HFFc6 (cell line): ENCODE measurements at places on chromosomes 6 and 20. TPM values are rescaled to one million over a fixed set of nuclear protein-coding genes. Genes with fewer than 3 reads are reported as not detected.

GRCh38 chr20:53390770-53391169 is 202.9 kb downstream of the ZNF217 start:
- H3K4me3 ChIP-seq: no peak overlapping the region
- H3K36me3 ChIP-seq: no peaks in the 10 kb centered on the region

Gene SLC52A3
- not detected in 2 replicates for total RNA-seq

Gene GHRH
- total RNA-seq: not detected in 3 replicates

GRCh38 chr6:55913228-55914195 is 38.1 kb upstream of the BMP5 start:
- H3K4me1 ChIP-seq: peaks cover 24% of the 10 kb centered on the region
- no peak for DNase-seq
- peaks cover 2% of the 10 kb centered on the region; the same call in 1 of the 2 replicates for H3K27me3 ChIP-seq
- no peak overlapping the region for H3K27ac ChIP-seq

DNA sequence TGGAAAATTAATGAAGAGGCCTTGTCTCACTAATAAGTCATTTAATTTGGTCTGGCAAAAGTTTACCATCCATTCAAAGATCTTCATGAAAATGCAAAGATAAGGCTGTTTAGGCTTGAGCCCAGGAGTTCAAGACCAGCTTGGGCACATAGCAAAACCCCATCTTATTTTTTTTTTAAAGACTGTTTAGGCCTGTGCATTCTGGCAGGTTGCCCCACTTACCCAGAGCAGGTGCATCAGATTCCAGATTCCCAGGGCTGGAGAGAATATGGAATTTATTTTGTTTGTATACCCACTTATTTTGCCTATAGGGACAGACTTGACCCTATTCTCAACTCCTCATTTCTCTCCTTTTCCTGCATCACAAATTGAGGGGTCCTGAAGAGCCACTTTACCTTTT is 5.7 kb downstream of the FOXO3 start:
- peak overlapping the region; percentile 97 for H3K4me3 ChIP-seq
- no peak for DNase-seq
- H3K27me3 ChIP-seq: peaks cover 2% of the 10 kb centered on the region; the same call in 1 of the 2 replicates
- H3K4me1 ChIP-seq: peaks cover 75% of the 10 kb centered on the region
- H3K36me3 ChIP-seq: peaks cover 48% of the 10 kb centered on the region

- no peak overlapping the region for H3K27ac ChIP-seq
- peaks cover 11% of the 10 kb centered on the region for H3K4me1 ChIP-seq
- H3K4me3 ChIP-seq: no peak overlapping the region
- DNase-seq: peak; percentile 5
- no peaks in the 10 kb centered on the region for H3K27me3 ChIP-seq
Measured at GRCh38 chr6:155638200-155638599, 182.6 kb upstream of the NOX3 start.

Gene FOXS1
- total RNA-seq: not detected in 3 replicates

GRCh38 chr6:43257367-43258145 is 14.3 kb downstream of the TTBK1 start:
- no peak for DNase-seq
- H3K36me3 ChIP-seq: no peaks in the 10 kb centered on the region
- peaks cover 14% of the 10 kb centered on the region for H3K27me3 ChIP-seq
- no peak overlapping the region for H3K27ac ChIP-seq
- H3K4me3 ChIP-seq: no peak overlapping the region

GRCh38 chr6:129936329-129937165 is 75.4 kb upstream of the TMEM244 start:
- H3K36me3 ChIP-seq: no peaks in the 10 kb centered on the region
- no peak overlapping the region for H3K27ac ChIP-seq
- peak; percentile 43 for DNase-seq
- H3K4me1 ChIP-seq: peaks cover 11% of the 10 kb centered on the region
- H3K4me3 ChIP-seq: peak overlapping the region; percentile 55

GRCh38 chr6:78909391-78909790 is 42.0 kb downstream of the IRAK1BP1 start:
- H3K4me1 ChIP-seq: peaks cover 56% of the 10 kb centered on the region
- peaks cover 4% of the 10 kb centered on the region; the same call in 1 of the 2 replicates for H3K36me3 ChIP-seq
- peak; percentile 48 for DNase-seq

- H3K36me3 ChIP-seq: no peaks in the 10 kb centered on the region
- H3K27me3 ChIP-seq: no peaks in the 10 kb centered on the region; the same call in 1 of the 2 replicates
- peaks cover 9% of the 10 kb centered on the region for H3K4me1 ChIP-seq
- no peak overlapping the region for H3K4me3 ChIP-seq
- no peak for DNase-seq
Measured at GRCh38 chr6:296151-297122, 4.2 kb downstream of the DUSP22 start.

GRCh38 chr6:33164176-33164575 is 28.1 kb downstream of the COL11A2 start:
- no peak for DNase-seq
- H3K4me1 ChIP-seq: peaks cover 21% of the 10 kb centered on the region
- no peaks in the 10 kb centered on the region for H3K36me3 ChIP-seq
- H3K27ac ChIP-seq: no peak overlapping the region
- H3K27me3 ChIP-seq: peaks cover 30% of the 10 kb centered on the region

- no peaks in the 10 kb centered on the region; the same call in 1 of the 2 replicates for H3K4me1 ChIP-seq
- peaks cover 63% of the 10 kb centered on the region for H3K36me3 ChIP-seq
- no peak for DNase-seq
- no peak overlapping the region for H3K4me3 ChIP-seq
- H3K27me3 ChIP-seq: peaks cover 12% of the 10 kb centered on the region
- H3K27ac ChIP-seq: no peak overlapping the region
Measured at GRCh38 chr20:41204304-41205265, 67.2 kb downstream of the PLCG1 start.
